Activated CD8-positive, alpha-beta memory T cell treated with anti-CD3 and anti-CD28 coated beads for 1 hour (primary cell): ENCODE measurements at places on chromosomes 1 and 21.

DNA sequence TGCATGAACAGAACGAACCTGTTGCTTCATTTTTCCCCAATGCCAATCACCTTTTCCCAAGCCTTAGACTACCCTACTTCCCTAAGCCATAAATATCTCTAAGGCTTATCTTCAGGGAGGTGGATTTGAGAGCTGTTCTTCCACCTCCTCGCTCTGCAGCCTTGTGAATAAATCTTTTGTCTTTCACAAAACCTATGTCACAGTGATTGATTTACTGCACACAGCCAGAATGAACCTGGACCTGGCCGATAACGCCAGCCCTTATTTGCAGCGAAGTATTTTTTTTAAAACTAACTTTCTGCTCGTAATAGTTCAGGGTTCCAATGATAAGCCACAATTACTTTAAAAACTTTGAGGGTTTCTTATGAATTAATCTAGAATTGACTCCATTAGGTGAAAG lies 632.6 kb downstream of the PTPRU start:
- no peak for DNase-seq

- DNase-seq = no peak
Observed at GRCh38 chr21:45713613-45714012, 70.1 kb downstream of the PCBP3 start.

- no peak for DNase-seq
Observed at GRCh38 chr1:17643861-17644703, 104.6 kb downstream of the ARHGEF10L start.

- DNase-seq = no peak
Observed at GRCh38 chr1:18970762-18971161, 14.3 kb upstream of the IFFO2 start.

DNA sequence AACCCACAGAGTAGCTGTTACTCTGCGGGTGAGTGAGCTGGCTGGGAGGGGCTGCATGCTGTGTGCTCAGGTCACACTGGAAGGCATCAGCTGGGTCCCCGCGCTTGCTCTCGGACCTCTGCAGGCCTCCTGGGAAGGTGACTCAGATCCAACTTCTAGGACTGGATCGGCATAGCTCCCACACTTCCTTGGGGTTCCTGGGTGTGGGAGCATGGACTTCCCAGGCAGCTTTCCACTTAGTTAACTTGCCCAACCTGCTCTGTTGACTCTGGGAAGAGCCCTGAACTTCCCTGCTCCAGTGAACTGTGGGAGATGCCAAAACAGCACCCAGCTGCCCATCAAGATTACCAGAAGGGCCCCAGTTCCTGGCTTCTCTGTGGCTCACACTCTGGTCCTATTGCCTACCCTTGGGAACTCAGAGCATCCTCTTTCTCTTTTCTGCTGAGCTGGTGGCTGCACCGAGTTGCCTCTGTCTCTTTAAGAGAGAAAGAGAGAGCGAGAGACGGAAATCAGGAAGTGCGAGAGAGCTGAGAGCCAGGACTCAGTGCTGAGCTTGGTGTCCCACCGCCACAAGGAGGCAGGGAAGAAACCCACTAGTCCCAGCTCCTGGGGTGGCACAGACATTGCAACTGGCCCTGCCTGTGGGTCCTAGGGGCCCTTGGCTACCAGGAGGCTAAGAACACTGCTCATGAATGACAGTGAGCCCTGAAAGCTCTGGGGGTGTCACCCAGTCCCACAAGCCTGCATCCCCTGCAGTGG lies at the start of gene IKBKE:
Gene IKBKE (plus strand): TSS at position 544 of the 759 bp plus-strand sequence. CDS start 2,752 bp downstream, outside the sequence.
- no peak for DNase-seq

DNA sequence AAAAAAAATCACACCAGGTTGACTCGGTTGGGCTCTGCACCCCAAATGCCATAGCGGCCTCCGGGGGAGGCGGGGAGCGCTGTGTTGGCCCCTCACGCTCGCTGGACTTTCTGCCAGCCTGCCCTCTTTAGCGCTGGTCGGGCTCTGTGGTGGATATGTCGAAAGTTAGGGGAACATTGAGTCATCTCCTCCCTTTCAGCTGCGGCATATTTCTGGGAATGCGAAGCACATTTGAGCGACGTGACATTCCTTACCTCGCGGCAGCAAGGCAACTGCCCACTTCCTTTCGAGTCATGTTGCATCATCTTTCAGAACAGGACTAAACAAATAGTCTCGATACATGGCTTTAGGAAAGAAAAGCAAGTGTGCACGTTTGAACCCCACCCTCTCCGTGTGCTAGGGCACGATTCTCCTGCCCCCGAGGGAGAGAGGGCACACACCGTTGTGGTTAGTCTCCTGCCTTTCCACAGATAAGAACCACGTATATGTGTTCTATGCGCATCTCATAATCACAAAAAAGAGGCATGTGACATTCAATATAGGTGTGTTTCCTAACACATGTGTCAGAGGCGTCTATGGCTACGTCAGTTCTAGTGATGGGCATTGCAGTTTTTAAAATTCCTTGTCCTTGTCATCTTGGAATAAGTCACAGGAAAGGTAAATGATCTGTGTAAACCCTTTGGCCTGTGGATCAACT lies 105.9 kb upstream of the SLC45A1 start:
- DNase-seq = no peak

DNA sequence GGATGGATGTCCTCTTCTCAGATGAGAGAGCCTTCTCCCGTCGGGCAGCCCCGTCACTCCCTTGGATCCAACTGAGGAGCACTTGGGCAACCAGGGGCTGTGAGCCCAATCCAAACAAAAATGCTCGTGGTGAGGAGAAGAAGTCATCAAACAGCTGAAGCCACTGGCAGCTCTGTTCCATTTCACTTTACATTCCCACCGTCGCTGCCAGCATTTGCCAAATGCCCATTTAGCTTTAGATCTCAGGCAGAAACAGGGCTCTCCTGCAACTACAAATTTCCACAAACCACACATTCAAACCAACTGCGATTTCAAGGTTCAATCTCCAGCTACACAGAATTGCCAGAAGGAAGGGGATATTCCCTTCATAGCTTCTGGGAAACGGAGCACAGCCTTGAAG lies 634.6 kb downstream of the SMYD3 start:
- DNase-seq = no peak

- no peak for DNase-seq
Observed at GRCh38 chr1:109438798-109439297, 12.6 kb upstream of the PSMA5 start.

- no peak for DNase-seq
Observed at GRCh38 chr1:6731905-6732304, 30.3 kb upstream of the DNAJC11 start.

- DNase-seq = no peak
Observed at GRCh38 chr1:117894078-117894477, 35.3 kb downstream of the GDAP2 start.

DNA sequence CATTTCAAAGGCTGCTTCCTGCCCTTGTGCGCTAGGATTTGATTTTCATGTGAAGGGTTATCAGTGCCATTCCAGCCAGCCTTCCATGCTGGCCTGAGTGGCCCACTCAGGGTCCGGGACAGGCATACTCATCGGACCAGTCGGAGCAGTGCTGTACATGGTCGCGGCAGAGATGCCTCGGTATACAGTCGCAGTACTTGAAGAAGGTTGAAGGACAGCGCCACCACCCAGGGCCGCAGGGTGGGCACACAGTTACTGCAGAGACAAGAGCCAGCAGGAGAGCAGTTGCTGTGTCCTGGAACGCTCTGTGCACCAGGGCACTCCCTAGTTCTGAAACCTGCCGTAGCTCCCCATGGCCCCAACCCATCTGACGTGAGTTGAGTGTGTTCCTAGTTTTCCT lies 9.1 kb downstream of the LDLRAD1 start:
- no peak for DNase-seq

- no peak for DNase-seq
Observed at GRCh38 chr21:35664683-35665082, 395.6 kb downstream of the SETD4 start.

DNA sequence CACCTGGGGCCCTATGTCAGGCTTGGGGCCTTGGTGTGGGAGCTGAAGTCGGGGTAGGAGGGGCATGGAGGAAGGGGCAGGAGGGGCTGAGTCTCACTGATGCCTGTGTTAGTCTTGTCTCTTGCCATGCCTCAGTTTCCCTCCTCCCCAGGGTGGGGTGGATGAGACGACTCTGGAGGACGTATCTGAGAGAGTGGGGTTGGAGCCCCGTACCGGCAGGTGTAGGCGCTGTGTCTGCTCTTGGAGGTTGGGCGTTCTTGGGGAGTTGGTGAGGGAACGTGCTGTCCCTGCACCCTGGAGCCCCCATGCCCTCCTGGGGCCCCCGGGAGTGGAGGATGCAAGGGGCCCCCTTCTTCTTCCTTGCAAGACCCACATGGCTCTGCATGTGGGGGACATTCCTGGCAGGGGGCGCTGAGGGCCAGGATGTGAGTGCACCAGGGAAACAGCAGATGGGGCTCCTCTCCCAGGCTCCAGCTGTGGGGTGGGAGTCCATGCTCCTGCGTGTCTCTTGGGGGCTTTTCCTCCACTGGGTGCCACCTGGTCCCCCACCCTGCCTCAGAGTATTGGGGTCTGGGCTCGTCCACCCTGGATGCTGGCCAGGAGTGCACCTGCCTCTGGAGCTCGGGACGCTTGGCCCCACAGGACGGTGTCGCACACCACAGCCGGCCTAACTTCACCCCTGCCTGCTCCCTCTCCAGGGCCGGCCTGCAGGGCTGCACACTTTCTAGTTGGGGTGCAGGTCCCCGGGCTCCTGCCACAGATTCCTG lies 1.4 kb upstream of the TNFRSF14 start:
- DNase-seq = no peak

- no peak for DNase-seq
Observed at GRCh38 chr1:209328196-209328595, 255.3 kb upstream of the CAMK1G start.

DNA sequence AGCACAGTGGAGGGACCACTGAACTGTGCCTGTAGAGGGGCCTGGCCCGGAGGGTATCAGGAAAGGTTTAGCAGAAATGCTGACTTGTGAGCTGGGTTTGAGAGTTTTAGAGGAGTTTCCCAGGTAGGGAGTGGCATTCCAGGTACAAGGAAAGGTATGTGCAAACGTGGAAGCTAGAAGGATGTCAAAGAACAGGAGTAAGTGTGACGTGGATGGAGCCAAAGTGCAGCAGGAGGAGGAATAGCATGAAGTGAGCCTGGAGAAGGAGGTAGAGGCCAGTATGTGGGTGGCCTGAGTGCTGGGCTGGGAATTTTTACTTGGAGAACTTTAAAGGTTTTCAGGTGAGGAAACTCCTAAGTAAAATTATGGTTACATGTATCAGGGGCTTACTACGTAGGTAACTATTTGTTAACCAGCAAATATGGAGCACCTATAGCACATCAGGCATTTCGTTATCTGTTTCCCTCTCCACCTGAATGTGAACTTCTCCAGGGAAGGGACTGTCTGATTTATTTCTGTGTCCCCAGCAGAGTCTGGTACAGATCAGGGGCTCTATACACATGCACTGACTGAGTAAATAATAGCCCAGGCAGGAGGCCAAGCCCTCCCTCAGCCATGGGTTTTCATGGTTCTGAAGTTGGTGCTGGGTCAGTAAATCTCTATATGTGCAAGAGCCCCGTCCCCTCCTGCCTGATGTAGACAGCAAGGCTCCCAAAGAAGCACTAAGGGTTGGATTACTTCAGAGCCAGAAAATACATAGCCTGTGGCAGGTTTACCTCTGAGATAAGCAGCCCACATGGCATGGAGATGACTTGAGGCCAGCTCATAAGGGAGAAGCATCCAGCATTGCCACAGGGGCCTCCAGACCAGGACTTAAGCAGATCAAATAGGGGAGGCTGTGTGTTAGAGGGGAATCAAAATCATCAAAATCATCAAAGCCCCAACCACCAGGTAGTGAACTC lies 43.4 kb downstream of the CDCP2 start:
- no peak for DNase-seq

GRCh38 chr1:40059338-40059959 lies 18.9 kb downstream of the CAP1 start:
- no peak for DNase-seq

DNA sequence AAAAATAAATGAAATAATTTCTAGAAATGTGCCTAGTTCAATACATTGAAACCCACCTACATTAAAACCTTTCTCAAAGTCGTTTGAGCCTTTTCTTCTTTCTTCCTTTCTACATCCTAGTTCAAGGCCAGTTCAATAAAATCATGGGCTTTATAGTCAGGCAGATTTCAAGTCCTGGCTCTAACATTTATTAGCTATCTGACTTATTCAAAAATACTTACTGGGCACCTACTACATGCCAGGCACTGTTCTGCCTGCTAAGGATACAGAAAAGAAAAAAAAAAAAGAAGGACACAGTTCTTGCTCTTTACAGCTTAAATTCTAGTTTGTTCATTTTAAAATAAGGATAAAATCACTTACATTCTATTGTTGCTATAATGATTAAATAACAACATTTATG lies 134.2 kb upstream of the FGGY start:
- no peak for DNase-seq

DNA sequence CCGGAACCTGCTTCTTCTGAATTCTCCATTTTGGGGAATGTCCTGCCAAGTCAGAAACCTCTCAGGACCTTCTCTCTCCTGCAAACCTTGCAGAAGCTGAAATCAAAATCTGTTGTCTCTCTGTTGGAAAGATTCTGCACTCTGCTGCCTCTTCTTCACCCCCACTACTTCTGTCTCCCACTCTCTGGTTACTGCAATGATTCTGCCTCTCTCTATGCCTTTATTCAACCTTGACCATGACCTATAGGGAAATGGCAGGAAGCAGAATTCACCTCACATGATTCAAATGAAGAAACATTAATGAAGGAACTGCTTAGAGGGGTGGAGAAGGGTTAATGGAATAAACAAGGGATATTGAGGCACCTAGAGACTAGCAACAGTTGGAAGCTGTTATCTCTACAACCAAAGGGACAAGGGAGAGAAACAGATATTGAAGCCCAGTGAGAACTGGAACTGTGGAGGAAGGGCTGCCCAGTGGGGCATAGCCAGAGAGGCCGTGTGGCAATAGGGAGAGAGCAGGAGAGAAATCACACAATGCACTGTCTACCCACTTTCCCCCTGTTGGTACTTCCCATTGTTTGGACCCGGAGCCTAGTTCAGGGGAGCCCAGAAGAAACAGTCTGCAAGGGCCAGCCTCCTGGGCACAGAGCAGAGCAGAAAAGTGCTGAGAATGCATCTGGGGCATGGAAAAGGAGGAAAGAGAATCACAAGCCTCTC lies 76.1 kb upstream of the JUN start:
- no peak for DNase-seq

DNA sequence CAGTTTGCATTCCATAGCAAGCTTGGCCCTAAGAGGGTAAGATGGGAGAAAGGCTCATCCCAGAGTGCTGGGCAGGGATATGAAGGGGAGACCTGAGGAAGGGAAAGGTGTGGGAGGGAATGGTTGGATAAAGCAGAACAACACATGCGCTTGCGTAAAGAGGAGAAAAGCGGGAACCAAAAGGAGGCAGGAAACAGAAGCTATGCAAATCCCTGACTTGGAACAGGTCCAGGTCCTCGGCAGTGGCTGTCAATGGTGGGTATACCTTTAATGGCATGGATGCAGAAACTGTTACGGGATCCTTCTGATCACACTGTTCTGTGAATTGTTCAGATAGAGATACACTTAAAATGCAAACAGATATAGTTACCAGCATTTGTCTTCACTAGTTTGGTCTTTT lies 455.6 kb downstream of the SIPA1L2 start:
- DNase-seq = no peak

GRCh38 chr1:112461200-112461871 lies 47.4 kb upstream of the WNT2B start:
- no peak for DNase-seq

GRCh38 chr1:115694805-115695204 lies 53.0 kb downstream of the VANGL1 start:
- DNase-seq = no peak

GRCh38 chr1:70979881-70980280 lies 67.7 kb downstream of the PTGER3 start:
- DNase-seq = no peak

GRCh38 chr1:197066719-197067456 lies at the start of gene F13B:
Gene F13B, minus strand, starts transcription at chr1:197067260. Its CDS starts 37 bp downstream, at chr1:197067223.
- DNase-seq = no peak
